ENCODE measurements at places on chromosomes 2 and 18.
A peak's percentile ranks its signal among the peaks of the same experiment; 100 is the strongest.

DNA sequence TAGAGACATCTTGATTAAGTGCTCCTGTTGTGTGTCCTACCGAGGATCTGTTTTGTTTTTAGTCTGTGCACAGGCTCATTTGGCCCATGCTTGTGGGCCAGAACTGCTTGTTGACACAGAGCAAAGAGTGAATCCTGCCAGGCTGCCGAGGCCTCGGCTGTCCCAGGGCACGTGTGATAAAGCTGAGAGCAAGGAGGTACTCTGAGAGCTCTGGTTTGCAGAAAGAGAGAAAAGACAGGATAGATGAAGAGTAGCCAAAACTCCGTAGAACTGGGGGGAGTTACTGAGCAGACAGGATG is 175.1 kb downstream of the FAM210A start:
- DNase-seq, result no peak

- DNase-seq, result peak; percentile 25
These were observed 50.1 kb downstream of the THUMPD2 start for GRCh38 chr2:39728941-39729351.

DNA sequence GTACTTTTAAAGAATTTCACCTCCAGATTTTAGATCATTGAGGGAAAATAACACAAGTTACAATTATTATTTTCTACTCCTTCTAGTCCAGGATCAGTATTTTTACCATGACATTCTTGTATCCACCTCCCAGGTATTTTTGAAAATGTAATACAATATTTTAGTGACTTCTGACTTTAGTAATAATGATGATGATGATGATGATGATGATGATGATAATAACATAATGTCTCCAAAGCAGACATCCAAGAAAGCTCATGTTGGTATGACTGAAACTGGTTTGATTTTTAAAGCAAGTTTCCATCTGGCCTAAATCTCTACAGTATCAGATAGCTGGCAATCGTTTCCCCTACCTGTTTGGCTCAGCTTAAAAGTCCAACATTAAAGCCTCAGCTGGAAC is 140.0 kb upstream of the GULP1 start:
- DNase-seq, result no peak

- no peak for DNase-seq
These were observed 36.0 kb downstream of the PCBP1 start for GRCh38 chr2:70123051-70123828.

DNA sequence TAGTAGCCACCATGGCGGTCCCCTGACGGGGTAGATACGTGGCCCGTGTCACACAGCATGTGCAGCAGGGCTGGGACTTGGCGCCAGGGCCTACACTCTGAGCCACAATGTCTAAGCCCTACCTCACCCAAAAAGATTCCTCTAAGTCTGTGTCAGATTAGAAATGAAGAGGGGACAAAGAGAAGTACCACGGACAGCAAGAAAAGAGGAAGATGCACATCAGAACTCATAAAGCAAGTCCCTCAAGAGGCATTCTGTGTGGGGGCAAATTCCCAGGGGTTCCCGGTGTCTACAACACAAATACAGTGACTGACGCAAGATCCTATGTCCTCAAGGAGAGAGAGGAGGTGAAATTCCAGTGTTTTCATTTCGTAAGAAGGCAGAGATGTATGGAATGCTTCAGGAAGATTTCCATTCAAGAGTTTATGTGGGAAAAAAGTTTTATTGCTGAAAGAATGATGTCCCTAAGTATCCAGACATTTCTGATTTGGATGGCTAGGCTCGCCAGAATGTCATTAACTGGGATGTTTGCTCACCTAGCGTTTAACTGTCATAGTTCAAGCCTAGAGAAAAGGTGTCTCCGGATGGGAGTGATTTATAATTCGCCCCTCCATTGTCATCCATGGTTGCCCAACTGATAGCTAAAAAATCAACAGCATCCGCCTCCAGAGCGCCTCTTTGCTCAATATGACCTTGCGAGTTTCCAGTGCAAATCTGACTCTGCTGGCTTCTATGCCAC is 75.6 kb upstream of the CHMP1B start:
- DNase-seq, result no peak

- DNase-seq, result no peak
These were observed 73.4 kb downstream of the CCDC150 start for GRCh38 chr2:196712867-196713266.

DNA sequence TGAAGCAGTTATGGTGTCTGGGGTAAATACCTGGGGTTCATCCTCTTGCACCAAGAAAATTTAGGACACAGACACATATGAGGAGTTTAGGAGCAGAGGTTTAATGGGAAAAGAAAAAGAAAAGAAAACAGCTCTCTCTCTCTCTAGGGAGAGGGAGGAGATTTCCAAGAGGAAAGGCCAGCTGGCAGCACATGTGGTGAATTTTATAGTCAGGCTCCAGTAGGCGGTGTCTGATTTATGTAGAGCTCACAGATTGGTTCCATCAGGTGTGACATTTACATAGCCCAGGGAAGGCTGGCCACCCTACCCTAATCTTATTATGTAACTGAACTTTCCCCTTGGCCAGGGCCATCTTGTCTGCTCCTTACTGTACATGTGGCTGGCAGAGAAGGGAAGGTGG is 297.5 kb upstream of the RGPD4 start:
- DNase-seq, result no peak

- DNase-seq, result no peak
These were observed 18.4 kb upstream of the TCF7L1 start for GRCh38 chr2:85114586-85115330.

- DNase-seq, result no peak
These were observed 32.4 kb downstream of the MARCO start for GRCh38 chr2:118974103-118974993.

DNA sequence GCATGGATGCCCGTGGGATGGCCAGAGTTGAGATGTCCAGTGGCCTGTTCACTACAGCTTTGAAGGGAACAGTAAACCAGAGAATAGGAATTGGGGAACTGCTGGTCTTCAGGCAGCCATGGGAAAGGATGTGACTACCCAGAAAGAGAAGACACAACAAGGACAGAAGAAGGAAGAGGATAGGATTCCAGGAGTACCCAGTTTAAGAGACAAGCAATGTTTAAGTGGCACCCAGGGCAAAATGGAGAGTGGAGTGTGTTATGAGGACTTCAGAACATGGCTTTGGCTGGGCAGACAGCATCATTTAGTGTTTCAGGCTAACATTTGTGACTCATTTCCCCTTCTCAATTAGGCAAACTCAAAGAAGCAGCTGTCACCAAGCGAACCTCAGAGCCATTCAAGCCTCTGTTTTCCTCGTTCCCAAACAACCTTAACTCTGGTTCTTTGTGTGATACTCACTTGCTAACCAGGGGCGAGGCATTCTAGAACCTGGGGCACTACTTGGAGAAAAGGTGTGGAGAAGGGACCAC is 4.0 kb upstream of the FAM124B start:
- DNase-seq, result no peak

DNA sequence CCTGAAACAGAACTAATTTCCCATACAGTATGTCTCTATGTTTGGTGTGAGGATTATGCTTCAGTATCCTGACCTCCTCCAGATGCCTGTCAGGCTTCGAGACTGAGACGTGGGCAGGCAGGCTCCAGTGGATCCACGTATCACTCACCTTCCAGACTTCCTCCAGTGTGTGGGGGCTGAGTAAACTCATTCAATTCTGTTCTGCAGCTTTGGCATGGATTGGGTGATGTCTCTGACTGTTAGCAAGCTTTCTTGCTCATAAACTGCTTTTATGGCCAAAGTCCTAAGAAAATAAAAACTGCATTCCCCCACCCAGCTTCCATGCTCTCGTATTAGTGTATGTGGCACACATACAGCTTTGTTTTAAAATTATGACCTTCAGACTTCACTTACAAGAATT is 53.6 kb downstream of the CCDC93 start:
- no peak for DNase-seq

DNA sequence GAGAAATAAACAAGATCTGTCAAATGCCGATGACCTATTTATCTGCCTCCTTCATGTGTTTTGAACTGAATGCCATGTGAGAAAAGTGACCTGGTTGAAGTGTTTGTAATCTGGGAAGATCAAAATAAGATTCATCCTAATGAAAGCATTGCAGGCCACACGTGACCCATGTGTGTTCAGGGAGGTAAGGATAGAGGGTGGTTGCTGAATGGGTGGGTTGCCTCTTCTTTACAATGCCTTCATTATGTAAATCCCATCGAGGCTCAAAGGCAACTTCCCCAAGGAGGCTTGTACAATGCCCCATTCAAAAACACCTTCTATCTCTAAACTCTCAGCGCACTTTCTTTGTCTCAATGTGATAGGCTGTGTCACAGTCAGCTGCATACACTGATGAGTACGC is 273.1 kb downstream of the LRATD1 start:
- DNase-seq, result no peak

DNA sequence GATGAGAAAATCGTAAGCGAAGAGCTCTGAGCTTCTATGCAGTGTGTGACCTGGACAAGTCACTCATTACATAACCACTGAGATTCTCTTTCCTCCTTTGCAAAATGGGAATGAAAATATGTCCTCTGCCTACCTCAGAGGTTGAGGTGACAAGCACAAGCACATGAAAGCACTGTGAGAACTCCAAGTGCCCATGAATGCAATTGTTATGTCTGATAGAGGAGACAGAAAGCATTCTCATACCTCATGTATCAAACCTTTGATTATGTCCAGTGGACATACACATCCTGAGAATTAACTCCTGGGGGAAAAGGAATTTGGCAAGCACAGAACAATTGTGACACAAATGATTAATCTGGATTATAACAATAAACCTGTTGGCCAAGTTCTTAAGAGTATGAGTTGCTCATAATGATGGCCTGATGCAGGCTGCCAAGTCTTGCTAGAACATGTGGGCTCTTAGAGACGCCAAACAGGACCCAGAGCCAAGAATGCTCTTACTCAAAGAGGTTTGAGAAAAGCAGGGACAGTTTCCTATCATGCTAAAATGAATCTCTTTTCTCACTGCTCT is 8.5 kb upstream of the RMDN2 start:
- no peak for DNase-seq

DNA sequence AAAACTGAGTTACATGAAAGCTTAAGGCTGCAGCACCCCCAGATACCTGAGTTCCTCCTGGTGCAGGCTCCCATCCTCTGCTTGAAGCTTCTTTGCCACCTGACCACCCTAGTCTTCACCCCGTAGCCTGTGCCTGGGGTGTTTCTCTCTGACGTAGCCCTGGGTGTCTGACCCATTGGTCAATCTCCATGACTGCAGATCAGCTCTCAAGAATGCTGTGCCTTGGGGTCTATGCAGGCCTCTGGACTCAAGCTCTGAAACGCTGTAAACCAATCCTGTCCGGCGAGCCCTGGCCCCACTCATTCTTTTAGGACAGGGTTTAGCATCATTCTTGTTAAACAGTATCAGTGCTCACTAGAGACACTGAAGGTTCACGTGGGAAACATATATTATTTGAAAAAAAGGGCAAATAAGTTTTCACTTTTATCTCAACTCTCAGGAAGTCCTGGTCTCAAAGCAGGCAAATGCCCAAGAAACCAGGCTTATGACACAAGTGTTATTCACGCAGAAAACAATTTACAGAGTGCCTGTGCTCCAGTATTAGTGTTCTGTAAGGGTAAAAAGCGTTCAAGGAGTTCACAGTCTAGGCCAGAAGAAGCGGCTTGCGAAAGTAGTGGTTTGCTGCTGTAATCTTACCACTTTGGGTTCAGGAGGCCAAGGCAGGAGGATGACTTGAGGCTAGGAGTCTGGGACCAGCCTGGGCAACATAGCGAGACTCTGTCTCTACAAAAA is 22.8 kb upstream of the PPP4R1 start:
- no peak for DNase-seq

- DNase-seq, result no peak
These were observed 59.0 kb downstream of the ITGB1BP1 start for GRCh38 chr2:9364373-9364772.

DNA sequence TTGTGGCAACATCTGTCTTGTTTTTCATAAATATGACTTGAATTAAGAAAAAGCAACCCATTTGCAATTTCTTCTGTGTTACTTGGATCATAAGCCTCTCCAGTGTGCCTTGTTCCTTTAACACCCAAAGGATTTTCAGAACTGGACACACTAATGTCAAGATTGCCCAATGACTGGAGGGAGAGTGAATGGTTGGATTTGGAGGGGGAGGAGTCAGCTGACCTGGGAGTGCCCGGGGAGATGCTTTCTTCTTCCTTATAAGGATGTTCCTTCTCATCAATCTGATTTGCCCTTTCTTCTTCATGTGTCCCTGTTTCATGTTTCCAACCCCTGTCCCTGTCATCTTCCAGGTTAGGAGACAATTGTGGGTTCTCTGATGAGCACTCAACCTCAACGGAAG is 48.8 kb downstream of the ALPK2 start:
- DNase-seq, result no peak

- DNase-seq, result no peak
These were observed 5.4 kb downstream of the SNORC start for GRCh38 chr2:232875256-232876121.

GRCh38 chr18:45373286-45373880 is 241.9 kb upstream of the SLC14A2 start:
- no peak for DNase-seq

GRCh38 chr2:1893856-1894255 is 149.5 kb upstream of the PXDN start:
- no peak for DNase-seq

- DNase-seq, result no peak
These were observed 300 bp upstream of the STON1 start for GRCh38 chr2:48529676-48530032.

DNA sequence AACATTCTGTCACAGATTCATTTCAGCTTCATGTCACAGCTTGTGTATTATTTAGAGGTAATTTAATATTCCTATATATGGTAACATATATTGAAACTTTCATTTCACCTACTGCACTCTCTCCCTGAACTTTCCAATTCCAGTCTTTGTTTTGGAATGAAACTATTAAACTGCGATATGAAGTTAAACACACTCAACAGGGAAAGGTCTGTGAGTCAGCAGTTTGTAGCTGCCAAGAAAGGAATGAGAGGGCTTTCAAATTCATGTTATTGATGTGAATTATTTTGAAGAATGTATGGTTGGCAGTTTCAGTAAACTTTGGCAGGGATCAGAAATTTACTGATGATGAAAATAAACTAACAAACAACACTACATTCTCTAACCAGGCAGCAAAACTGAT is 148.3 kb downstream of the HNMT start:
- DNase-seq, result no peak

GRCh38 chr2:135586148-135586547 is 54.9 kb downstream of the R3HDM1 start:
- DNase-seq, result no peak

GRCh38 chr18:3870914-3871313 is 420.9 kb downstream of the TGIF1 start:
- no peak for DNase-seq

DNA sequence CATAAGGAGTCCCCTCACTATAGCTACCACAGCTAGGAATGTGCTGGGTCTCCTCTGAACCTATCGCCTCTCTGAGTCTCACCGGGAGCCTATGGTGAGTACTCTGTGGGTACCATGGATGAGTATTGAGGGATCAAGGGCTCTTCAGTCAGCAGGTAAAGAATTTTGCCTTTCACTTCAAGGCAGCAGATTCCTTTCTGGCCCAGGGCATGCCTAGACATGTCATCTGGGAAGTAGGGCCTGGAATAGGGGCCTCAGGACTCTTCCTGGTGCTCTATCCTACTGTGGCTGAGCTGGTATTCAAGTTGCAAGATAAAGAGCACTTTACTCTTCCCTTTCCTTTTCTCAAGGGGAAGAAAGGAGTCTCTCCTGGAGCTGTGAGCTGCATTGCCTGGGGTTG is 85.6 kb upstream of the LHCGR start:
- DNase-seq, result no peak

- no peak for DNase-seq
These were observed 23.0 kb upstream of the TMEM214 start for GRCh38 chr2:27009716-27010115.

- no peak for DNase-seq
These were observed 85.4 kb upstream of the EML6 start for GRCh38 chr2:54638103-54638502.
